ENCODE measurements at places on chromosomes 16 and 17. TPM values are rescaled to one million over a fixed set of nuclear protein-coding genes. Genes with fewer than 3 reads are reported as not detected.

The OR1E1 gene
- not detected for total RNA-seq

The CDH8 gene
- total RNA-seq, result 1.1 TPM

The ACSM5 gene
- total RNA-seq, result 0.25 TPM

The YPEL2 gene
- total RNA-seq, result 33.9 TPM

The ARHGAP27 gene
- total RNA-seq, result 26.4 TPM

The MYO1D gene
- 15.5 TPM for total RNA-seq

The KRTAP4-3 gene
- total RNA-seq, result not detected

The CCT6B gene
- total RNA-seq, result 1.9 TPM

The SLC52A1 gene
- not detected for total RNA-seq

The TBC1D3 gene
- 2.3 TPM for total RNA-seq

The TEKT3 gene
- 0.44 TPM for total RNA-seq

The CEP295NL gene
- total RNA-seq, result 0.46 TPM

The LGALS9B gene
- total RNA-seq, result not detected

The ZNF385C gene
- 0.19 TPM for total RNA-seq

The C1QTNF8 gene
- total RNA-seq, result not detected

The CCL7 gene
- not detected for total RNA-seq

The UBE2G1 gene
- total RNA-seq, result 82.5 TPM

The AOC2 gene
- total RNA-seq, result 0.88 TPM

The RNF222 gene
- not detected for total RNA-seq
